Left renal pelvis (tissue), 4 donors: ENCODE measurements at places on chromosomes 1 and 21.
A peak's percentile ranks its signal among the peaks of the same experiment; 100 is the strongest.

GRCh38 chr21:33478935-33479678 is 667 bp downstream of the TMEM50B start:
- DNase-seq = no peak

DNA sequence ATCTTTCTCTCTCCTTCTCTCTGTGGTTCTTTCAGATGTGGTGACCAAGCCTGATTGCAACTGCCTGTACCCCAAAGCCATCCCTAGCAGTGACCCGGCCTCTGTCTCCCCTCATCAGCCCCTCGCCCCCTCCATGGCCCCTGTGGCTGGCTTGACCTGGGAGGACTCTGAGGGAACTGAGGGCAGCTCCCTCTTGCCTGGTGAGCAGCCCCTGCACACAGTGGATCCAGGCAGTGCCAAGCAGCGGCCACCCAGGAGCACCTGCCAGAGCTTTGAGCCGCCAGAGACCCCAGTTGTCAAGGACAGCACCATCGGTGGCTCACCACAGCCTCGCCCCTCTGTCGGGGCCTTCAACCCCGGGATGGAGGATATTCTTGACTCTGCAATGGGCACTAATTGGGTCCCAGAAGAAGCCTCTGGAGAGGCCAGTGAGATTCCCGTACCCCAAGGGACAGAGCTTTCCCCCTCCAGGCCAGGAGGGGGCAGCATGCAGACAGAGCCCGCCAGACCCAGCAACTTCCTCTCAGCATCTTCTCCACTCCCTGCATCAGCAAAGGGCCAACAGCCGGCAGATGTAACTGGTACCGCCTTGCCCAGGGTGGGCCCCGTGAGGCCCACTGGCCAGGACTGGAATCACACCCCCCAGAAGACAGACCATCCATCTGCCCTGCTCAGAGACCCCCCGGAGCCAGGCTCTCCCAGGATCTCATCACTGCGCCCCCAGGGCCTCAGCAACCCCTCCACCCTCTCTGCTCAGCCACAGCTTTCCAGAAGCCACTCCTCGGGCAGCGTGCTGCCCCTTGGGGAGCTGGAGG is 12.7 kb downstream of the CSF1 start:
- DNase-seq = no peak

DNA sequence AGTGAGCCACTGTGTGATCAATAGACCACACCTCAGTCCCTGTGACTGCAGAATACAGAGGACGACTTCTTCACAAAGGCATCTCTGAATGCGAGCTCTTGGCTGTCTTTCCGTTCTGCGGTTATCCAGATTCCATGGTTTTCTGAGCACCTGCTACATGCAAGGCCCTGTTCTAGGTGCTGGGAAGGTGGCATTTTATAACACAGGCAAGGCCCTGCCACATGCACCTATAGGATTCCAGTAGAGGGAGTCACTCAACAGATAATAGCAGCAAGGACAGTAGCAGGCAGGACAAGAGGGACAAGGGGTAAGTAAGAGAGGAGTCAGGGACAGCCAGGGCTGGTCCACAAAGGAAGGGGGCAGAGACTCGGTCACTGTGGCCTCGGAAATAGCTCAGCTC is 9.0 kb downstream of the URB1 start:
- DNase-seq = no peak

DNA sequence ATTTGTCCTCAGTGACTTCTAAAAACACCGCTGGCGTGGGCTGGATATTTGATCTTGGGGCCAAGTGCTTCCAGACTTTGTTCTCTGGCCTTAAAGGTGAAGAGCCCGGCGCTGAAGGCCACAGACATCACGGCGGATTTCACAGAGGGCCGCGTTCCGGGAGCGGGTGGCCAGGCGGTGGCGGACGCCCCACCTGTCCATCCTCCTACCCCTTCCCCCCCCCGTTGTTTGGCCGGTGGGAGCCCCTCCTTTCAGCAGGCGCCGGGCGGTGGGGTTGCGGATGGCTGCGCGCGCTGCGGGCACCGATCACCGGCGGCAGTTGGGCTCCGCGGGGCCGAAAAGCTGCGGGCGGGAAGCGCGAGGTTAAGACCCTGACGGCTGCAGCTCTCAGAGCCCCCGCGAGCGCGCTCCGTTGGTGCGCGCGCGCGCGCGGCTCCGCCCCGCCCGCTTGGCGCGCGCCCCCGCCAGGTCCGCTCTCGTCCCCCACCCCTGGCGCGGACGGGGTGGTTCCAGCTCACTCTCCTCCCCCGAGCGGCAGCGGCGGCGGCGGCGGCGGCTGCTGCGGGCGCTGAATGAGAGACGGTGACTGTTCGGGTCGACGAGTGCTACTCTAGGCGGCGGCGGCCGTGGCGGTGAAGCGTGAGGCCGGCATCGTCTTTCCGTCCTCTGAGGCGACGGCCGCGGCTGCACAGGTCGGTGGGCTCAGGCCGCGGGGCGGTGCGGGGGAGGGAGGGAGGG is at the start of gene RALGPS2:
Gene RALGPS2, plus strand, starts transcription at position 517 of the 738 bp plus-strand sequence. CDS start 51,521 bp downstream, outside the sequence.
- peak; percentile 73 for DNase-seq

DNA sequence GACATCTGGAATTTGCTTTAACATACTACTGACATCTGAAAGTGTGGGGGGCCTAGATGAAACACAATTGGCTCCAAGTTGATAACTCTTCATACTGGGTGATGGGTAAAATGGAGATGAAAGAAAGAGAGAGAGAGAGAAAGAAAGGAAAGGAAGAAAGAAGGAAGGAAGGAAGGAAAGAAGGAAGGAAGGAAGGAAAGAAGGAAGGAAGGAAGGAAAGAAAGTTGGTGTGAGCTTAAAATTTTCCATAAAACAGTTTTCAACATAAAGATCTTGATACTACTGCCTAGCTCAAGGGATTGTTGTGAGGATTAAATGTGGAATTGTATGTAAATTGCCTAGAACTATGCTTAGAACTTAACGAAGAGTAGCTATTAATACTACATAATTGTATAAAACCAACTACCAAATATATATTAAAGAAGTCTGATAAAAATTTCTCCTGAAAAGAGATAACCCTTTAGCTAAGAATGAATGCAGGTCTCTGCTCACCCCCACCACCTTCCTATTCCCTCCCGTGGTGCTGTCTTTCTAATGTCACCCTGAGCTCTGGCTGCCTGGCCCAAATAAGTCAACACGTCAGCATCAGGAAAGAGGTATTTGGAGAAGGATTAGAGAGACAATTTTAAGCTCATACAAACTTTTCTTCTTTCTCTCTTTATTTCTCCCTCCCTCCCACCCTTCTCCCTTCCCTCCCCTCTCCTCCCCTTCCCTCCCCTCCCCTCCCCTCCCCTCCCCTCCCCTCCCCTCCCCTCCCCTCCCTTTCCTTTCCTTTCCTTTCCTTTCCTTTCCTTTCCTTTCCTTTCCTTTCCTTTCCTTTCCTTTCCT is 89.3 kb upstream of the SGIP1 start:
- no peak for DNase-seq

DNA sequence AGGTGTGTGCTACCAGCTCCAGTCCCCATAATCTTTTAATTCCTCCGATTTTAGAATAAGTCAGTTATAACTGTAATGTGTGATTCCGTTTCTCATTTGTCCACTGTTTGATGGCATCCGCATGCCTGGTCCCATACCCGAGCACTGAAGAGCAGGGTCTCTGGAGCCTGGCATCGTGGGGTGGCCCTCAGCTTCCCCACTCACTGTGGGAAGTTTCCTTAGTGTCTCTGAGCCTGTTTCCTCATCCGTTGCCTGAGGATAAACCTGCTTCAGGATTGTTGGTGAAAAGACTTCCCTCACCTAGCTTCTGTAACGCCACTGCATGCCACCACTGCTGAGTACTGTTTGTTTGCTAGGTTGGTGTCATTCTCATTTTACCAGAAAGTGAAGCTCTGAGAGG is 19.5 kb downstream of the PARK7 start:
- DNase-seq = no peak
